ENCODE measurements at places on chromosomes 12 and 14.

DNA sequence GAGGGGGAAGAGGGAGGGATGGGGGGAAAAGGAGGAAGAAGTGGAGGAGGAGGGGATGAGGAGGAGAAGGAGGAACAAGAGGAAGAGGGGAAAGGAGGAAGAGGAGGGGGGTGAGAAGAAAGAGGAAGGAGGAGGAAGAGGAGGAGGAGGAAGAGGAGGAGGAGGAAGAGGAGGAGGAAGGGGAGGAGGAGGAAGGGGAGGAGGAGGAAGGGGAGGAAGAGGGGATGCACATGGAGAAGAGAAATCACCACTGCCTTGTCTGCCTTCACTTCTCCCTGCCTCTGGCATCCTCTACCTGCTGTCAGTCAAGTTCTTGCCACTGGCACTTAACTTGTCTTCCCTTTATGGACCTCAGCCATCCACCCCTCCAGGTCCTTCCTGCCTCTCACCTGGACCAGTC, 59.9 kb downstream of the TTC9 start:
- DNase-seq = no peak

DNA sequence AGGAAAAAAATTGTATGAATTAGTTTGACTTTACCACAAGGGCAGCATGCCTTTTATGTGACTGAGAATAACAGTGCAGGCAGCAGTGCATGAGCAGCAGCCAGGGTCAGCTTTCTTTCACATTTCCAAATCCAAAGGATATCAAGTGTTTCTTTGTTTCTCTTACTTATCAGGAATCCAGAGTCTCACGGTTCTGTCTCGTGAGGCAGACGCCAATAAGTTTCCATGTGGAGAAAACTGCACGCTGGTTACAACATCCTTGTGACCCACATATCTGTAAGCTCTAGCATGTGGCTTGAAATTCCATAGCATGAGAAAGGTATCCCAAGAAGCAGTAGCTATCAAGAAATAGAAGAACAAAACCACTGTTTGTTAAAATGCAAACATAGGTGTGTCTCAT, 27.6 kb downstream of the GALNT4 start:
- DNase-seq = no peak

DNA sequence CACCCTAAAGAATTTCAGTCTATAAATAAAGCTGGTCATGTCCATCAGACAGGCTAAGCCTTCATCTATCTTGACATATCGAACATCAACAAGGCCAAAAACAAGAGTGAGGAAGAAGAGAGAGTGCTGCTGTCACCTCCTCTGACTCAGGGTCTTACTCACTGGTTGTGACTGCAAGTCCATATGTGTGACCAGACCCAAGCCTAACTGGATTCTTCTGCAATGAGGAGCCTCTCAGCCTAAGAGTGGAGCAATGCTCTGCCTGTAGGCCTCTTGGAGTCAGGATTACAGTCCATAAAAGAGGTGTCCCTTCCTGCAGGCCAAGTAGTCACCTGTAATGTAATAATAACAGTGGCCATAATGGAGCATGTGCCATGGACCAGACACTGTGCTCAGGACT, 121.2 kb upstream of the SLC35F4 start:
- DNase-seq = no peak

DNA sequence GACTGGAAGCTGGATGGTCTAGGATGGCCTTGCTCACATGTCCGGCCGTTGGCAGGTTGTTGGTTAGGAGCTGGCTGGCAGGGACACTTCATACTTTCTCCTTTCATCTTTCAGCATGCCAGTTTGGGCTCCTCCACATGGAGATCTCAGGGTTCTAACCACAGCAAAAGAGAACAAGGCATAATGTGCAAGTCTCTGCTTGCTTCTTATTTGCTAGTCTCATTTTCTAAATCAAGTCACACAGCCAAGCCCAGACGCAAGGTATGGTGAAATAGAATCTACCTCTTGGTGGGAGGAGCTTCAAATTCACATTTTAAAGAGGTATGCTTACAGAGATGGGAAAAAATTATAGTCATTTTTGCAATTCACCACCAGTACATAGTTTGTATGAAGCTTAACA, 69.1 kb upstream of the NAP1L1 start:
- no peak for DNase-seq

GRCh38 chr14:89422181-89422951, 5.3 kb upstream of the FOXN3 start:
- peak; percentile 41 for DNase-seq

- DNase-seq = no peak
These were observed 85.7 kb downstream of the BORCS5 start for GRCh38 chr12:12442548-12443071.

DNA sequence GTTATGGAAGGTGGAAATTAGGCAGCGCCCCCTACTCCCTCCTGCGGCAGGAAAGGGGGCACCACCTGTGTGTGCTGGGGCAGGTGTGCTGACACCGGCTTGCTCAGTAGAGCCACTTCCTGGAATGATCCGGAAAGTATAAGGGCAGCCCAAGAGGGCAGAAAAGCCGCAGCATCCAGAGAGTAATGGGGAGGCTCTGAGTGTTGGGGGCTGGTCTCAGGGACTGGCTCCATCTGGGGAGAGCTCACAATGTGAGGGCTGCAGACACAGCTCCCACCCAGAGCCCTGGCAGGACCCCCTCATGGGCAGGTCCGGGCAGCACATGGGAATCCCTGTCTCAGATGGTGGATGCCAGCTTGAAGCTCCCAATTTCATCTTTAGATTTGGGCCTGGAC, 187.6 kb upstream of the C14orf180 start:
- no peak for DNase-seq

- no peak for DNase-seq
These were observed 59.7 kb downstream of the LGMN start for GRCh38 chr14:92688434-92689375.

DNA sequence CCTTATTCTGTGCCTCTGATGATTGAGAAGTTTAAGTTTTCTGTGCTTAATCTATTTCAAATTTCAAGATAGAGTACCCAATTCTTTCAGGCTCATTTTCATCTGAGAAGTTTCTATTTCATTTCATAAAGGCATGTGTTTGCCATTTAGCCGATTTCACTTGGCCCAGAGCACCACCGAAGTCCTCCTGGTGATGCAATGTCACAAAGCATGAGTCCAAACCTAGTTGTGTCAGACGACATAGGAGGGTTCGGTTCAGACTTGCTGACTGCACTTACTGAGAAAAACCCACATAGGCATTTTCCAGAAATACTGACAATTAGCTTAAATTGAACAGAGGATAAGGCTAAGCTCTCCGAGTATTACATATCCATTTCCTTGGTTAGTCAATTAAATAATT, 152.4 kb upstream of the FAR2 start:
- DNase-seq = no peak

DNA sequence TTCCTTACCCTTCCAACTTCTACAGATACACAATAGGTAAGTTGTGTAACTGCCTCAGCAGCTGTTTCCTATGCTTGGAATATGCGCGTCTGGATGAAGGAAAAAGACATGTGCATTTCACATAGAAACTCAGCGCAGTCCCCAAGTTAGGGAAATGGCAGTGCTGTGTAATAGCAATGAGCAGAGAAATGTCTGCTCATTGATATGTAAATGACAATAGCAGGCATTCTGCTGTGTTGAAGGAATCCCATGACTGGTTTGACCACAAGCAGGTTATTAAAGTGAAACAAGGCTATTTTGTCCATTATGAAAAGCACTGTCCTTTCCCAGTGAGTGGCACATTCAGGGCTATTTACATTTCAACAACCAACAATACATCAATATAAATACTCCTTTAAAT, 106.6 kb downstream of the BTG1 start:
- no peak for DNase-seq

DNA sequence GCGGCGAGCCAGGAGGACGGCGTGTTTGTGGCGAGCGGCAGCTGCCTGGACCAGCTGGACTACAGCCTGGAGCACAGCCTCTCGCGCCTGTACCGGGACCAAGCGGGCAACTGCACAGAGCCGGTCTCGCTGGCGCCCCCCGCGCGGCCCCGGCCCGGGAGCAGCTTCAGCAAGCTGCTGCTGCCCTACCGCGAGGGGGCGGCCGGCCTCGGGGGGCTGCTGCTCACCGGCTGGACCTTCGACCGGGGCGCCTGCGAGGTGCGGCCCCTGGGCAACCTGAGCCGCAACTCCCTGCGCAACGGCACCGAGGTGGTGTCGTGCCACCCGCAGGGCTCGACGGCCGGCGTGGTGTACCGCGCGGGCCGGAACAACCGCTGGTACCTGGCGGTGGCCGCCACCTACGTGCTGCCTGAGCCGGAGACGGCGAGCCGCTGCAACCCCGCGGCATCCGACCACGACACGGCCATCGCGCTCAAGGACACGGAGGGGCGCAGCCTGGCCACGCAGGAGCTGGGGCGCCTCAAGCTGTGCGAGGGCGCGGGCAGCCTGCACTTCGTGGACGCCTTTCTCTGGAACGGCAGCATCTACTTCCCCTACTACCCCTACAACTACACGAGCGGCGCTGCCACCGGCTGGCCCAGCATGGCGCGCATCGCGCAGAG, 873 bp downstream of the PLXNC1 start:
- DNase-seq = peak; percentile 60

- no peak for DNase-seq
These were observed 96.1 kb downstream of the SCN8A start for GRCh38 chr12:51687177-51687576.

DNA sequence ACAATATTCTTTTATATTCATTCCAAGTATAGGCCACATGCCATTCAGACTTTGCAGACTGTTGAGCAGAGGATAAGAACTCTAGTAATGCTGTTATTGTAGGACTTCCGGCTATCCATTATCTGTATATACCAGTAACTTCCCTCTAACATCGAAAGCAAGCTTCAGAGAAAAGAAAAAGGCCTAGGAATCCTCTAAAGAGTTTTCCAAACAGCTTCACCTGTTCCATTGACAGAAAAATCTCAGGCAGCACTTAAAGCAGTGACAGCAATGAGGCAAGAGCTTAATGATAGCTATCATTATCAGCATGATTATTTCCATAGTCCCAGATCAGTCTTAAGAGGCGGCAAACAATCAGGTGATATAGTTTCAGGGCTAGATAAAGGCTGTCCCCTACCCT, 1.8 kb downstream of the CPNE8 start:
- DNase-seq = no peak
